Midbrain (tissue), 1 donor: ENCODE measurements at places on chromosomes 13 and 19.

GRCh38 chr19:38837656-38838121, 6.1 kb upstream of the ECH1 start:
- no peak for DNase-seq

DNA sequence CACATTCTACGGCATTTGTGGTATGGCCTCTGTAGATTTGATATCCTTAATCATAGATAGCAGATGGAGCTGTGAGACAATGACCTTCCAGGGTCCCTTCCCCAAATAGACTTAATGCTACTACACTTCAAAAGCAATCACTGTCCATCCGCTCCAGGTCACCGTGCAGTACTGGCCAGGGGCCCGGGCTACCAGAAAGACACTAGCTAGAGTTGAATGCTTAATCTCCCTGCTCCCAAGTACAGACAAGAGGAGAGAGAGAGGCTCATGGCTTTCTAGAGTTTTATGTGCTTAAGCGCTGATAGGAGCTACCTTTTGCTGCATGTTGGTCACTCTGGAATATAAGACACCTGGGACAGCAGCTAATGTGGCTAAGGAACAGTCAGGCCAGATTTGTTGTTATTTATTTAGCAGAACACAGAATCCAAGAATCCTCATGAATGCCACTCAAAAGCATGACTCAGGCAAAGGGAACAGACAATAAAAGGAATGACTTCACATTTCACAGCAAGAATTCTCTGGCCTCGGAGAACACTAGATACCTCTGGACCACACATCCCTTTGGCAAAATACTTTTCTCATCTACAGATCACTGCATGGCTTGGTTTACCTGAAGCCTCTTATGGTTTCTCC, 165.0 kb downstream of the LACC1 start:
- no peak for DNase-seq

DNA sequence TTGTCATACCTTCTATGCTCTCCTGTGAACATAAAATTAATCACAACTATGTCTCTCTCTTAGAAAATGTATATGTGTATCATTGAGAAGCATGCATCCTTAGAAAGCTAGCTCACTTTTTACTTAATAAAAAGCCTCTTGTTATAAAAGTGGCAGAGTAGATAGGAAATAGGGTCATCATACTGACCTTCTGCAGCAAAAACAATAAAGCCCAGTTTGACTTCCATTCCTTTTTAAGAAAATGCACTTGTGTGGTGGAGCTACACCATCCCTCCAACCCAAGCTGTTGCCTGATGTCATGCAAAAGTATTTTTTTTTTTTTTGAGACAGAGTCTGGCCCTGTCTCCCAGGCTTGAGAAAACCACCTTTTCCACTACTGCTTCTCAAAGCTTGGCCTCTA, 393.3 kb downstream of the LIG4 start:
- DNase-seq = no peak

DNA sequence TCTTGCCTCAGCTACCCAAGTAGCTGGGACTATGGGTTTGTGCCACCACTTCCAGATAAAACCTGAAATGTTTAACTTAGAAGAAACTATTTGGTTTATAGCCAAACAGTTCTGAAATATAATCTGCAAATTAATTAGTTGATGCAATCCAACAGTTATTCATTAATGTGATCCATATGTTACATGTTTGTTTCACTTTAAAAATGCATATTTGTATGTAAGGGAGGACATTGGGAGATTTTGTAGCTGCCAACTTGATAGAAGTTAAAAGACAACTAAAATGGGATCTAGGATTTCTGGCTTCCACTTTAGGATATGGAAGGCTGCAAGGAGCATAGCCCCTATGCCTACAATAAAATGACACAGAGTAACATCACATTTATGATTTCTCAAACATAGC, 532.5 kb upstream of the SLC10A2 start:
- DNase-seq = no peak

DNA sequence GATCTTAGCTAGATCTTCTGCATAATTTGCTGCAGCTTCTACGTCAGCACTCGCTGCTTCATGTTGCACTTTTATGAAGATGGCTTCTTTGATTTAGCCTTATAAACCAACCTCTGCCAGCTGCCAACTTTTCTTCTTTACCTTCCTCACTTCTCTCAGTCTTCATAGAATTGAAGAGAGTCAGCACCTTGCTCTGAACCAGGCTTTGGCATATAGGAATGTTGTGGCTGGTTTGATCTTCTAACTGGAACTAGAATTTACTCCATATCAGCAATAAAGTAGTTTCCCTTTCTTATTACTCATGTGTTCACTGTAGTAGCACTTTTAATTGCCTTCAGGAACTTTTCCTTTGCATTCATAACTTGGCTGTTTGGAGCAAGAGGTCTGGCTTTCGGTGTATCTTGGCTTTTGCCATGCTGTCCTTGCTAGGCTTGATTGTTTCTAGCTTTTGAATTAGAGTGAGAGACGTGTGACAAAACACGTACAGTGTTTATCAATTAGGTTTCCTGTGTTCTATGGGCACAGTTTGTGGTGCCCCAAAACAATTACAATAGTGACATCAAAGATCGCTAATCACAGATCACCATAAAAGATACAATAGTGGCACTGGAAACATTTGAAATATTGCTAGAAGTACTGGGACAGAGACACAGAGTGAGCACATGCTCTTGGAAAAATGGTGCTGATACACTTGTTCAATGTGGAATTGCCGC, 50.7 kb downstream of the NDFIP2 start:
- no peak for DNase-seq

DNA sequence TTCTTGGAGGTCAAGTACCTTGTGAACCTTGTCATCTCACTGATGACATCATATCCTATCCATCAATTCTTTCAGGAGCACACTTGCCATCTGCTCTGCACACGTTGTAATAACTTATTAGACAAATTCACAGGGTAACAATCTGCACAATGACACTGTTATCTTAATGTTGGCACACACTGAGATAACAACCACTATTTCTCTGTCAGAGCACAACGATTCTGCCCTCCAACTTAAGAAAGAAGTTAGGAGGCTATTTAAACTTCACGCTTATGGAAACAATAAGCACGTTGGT, 351.3 kb downstream of the DACH1 start:
- DNase-seq = no peak

DNA sequence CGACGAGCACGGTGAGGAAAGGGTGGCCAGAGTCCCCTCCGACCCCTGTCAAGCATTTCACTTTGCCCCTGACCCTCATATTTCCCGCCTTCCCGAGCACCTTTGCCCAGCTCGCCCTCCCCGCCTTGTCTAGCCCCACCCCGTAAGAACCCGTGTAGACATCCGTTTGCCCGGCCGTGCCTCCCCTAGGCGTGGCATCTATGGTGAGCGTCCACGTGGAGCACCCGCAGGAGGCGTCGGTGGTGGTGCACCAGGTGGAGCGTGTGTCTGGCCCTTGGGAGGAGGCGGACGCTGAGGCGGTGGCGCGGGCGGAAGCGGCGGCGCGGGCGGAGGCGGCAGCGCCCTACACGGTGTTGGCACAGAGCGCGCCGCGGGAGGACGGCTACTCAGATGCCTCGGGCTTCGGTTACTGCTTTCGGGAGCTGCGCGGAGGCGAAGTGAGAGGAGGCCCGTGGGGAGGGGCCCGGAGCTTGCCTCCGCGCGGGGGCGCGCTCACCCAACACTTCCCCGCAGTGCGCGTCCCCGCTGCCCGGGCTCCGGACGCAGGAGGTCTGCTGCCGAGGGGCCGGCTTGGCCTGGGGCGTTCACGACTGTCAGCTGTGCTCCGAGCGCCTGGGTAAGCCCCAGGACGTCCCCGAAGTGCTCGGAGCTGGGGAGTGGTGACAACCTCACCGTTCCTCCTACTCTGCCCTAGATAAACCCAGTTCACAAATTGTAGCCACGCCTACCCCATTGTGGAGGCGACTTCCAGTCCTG, 4.2 kb downstream of the LTBP4 start:
- DNase-seq = peak; percentile 26

DNA sequence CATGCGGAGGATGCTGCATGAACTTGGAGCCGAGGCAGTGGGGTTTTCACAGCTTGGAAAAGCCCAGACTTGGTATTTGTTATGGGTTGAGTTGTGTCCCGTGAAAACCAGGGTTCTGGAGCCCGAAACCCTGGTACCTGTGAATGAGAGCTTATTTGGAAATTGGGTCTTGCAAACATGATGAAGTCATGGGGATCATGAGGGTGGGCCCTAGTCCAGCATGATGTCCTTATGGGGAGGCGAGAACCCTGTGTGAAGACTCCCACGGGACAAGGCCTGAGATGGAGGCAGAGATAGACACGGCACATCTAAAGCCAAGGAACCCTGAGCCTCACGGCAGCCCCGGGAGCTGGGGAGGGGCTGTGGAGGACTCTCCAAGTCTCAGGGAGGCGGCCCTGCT, 82.3 kb downstream of the ANKRD10 start:
- no peak for DNase-seq

DNA sequence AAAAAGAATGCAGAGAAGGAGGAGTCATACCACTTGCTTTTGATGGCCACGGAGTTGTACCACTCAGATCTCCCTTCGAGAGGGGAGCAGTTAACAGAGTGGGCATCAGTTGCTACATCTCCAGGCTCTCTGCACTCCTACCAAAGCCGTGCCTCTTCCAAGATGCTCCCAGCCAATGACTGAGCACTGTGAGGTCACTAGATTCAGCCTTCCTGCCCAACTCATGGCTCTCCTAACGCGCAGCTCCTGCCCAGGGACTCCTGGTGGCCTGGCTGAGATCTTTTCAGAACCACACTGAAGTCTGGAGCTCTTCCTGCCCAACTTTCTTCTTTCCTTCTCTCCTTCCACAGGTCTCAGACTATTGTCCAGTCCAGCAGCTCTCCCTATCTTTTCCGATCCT, 66.7 kb downstream of the LHFPL6 start:
- DNase-seq = no peak

- no peak for DNase-seq
These were observed 65.9 kb upstream of the ZNF599 start for GRCh38 chr19:34838753-34839431.

GRCh38 chr13:19592657-19593180, 31.4 kb upstream of the TPTE2 start:
- DNase-seq = no peak

GRCh38 chr19:16625163-16625958, 2.6 kb downstream of the MED26 start:
- DNase-seq = no peak

DNA sequence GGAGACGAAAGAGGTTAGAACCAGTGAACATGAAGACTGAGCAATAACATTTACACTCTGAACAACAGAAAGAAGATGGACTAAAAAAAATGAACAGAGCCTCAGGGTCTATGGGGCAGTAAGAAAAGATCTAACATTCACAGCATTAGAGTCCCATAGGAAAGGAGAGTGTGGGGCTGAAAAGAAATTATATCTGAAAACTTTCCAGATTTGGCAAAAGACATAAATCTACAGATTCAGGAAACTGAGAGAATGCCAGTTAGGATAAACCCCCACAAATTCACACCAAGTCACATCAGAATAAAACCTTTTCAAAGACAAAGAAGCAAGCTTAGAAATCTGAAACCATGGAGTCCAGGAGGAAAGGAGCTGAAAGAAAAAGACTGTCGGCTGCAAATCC, 20.3 kb upstream of the TUBGCP3 start:
- DNase-seq = no peak

DNA sequence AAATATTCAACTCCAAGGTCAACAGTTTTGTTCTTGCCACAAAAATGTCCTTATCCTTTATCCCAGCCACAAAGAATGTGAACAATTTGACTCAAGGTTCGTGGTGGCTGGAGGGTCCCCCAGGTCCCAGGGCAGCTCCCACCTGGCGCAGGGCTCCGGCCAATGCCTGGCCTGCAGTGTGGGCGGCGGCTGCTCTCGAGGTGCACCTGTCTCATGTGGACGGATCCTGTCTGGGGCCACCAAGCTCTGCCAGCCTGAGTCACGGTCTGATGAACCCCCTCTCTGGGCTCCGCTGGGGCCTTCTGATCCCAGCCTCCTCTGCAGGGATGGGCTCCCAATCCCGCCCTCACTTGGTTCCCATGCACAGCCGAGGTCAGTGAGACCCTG, 49.4 kb downstream of the GAS6 start:
- DNase-seq = no peak
